ENCODE measurements at places on chromosomes 1 and 21.

GRCh38 chr1:113808450-113809195 is 3.7 kb downstream of the RSBN1 start:
- DNase-seq: no peak

DNA sequence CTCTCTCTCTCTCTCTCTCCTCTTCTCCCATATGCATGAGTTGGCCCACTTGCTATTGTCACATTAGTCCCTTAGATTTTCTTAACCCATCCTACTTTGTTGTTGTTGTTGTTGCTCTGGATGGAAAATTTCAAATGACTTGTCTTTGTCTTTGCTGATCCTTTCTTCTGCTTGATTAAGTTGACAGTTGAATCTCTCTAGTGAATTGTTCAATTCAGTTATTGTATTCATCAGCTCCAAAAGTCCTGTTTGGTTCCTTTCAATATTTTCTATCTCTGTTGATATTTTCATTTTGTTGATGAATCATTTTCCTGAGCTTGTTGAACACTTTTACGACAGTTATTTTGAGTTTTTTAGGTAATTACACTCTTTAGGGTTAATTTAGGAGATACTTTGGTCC is 18.8 kb upstream of the SLC35D1 start:
- DNase-seq: no peak

GRCh38 chr1:244163861-244164510 is 112.9 kb downstream of the ZBTB18 start:
- no peak for DNase-seq

- no peak for DNase-seq
These were observed 51.6 kb downstream of the PDE4B start for GRCh38 chr1:65844296-65844695.

GRCh38 chr21:29148530-29148929 is 18.1 kb downstream of the MAP3K7CL start:
- DNase-seq: no peak

GRCh38 chr1:48017716-48018115 is 20.5 kb upstream of the TRABD2B start:
- no peak for DNase-seq

GRCh38 chr1:41006942-41007865 is 14.3 kb downstream of the SLFNL1 start:
- DNase-seq: no peak

GRCh38 chr1:192808163-192808517 is 699 bp upstream of the RGS2 start:
- DNase-seq: no peak

- peak; percentile 38 for DNase-seq
These were observed 209.7 kb upstream of the VAMP3 start for GRCh38 chr1:7561331-7561921.

DNA sequence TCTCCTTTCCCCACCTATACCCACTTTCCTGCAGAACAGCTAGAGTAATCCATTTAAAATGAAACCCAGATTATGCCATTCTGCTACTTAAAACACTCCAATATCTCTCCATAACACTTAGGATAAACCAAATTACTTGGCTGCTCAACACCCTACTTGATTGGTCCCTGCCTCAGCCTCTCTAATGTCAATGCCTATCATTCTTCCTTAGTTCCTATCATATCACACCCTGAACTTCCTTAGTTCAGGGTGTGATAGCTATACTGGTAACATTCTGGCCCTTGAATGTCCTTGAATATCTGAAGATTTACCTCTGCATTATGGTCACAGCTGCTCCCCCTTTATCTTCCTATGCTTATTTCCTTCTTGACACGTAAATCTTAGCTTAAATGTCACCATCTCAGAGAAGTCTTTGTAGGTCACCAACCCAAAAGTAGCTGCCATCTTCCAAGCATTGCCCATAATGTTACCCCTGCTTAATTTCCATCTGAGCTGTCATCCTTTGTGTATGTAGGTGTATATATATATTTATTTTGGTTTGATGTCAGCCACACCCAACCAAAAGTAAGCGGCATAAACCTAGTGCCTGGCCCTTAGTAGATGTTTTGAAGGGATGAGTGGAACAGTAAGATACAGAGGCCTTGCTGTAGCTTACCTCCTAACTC is 379.8 kb downstream of the PTPRC start:
- DNase-seq: no peak

DNA sequence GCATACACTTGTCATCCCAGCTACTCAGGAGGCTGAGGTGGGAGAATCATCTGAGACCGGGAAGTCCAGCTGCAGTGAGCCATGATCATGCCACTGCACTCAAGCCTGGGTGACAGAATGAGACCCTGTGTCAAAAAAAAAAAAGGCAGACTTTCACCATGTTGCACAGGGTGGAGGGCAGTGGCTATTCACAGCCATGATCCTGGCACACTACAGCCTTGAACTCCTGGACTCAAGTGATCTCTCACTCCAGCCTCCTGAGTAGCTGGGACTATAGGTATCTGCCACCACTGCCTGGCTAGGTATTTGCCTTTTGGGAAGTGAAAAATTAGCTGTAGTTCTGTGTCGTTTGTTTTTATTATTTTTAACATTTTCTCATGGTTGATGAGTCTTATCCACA is 19.1 kb downstream of the SPATA45 start:
- DNase-seq: no peak

GRCh38 chr21:27636656-27637055 is 669.8 kb upstream of the ADAMTS5 start:
- DNase-seq: no peak

DNA sequence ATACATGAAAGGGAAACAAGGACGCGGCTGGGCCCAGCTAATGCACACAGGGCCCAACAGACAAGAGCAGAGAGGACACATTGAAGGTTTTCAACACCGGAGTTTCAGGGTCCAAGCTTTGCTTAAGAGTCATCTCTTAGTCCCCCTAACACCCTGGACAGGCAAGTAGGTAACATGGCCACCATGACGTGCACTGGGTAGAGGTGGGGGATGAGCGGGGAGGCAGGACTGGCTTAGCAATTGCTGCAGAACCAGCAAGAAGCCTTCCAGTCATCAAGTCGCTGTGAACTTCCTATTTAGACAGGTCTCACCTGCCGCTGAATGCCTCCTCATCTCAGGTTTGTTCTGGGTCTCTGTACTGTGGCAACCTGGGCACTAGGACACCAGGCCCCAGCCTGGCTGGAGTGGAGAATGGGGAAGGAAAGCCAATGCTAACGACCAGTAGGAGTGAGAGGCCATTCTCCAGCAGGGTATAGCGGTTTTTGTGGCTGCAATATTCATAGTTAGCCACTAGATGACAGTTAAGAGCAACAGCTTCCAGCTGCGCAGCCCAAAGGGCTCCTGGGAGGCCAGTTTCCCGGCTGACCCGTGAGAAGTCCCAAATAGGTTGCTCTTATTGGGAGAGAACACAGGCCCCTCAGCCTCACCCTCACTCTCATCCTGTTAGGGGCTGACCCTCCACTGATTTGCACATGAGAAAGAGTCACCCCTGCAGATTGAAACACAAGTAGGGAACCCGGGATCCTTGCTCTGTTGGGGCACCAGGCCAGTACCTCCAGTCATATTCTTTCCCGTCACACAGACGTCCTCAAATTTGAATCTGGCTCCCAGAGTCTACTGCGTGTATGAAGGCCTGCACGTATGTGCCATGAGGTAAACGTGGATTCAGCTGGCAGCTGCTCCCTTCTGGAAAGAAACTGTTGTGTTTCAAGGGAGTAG is 6.0 kb upstream of the PIGC start:
- DNase-seq: peak; percentile 57

DNA sequence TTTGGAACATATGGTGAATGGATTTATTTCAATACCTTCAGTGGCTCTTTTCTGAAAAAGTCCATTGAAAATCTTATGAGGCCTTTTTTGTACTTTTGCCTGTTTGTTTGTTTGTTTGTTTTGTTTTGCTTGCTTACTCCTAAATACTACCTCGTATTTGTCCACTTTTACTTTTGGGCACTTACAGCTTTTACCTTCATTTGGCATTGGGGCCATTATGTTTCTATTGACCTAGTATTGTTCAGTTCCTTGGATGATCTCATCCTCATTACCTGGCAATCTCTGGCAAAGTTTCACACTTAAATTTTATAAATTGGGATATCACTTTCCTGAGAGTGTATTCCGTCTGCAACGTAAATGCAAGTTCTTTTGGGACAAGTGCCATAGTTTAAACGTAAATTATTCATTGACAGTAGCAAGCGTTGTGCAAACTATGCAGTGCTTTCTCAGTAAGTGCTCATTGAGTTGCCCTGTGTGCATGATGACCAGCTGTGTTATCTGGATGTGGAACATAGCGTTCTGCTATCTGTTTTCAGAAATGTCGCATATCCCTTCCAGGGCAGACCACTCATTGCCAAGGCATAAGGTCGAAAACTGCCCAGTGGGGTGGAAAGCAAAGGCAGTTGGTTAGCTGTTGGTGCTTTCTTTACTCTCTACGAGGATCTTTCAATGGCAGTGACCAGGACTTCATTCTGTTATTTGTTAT is 51.1 kb downstream of the LRRC8D start:
- DNase-seq: no peak

- DNase-seq: no peak
These were observed 24.5 kb downstream of the OSCP1 start for GRCh38 chr1:36425791-36426190.

- peak; percentile 66 for DNase-seq
These were observed 45.2 kb downstream of the CAMK2N1 start for GRCh38 chr1:20440785-20441200.

- DNase-seq: no peak
These were observed 21.1 kb upstream of the PDE9A start for GRCh38 chr21:42632336-42632751.

- no peak for DNase-seq
These were observed 161.5 kb downstream of the ADSS2 start for GRCh38 chr1:244289991-244290785.

GRCh38 chr1:218587900-218588299 is 242.8 kb downstream of the TGFB2 start:
- no peak for DNase-seq

DNA sequence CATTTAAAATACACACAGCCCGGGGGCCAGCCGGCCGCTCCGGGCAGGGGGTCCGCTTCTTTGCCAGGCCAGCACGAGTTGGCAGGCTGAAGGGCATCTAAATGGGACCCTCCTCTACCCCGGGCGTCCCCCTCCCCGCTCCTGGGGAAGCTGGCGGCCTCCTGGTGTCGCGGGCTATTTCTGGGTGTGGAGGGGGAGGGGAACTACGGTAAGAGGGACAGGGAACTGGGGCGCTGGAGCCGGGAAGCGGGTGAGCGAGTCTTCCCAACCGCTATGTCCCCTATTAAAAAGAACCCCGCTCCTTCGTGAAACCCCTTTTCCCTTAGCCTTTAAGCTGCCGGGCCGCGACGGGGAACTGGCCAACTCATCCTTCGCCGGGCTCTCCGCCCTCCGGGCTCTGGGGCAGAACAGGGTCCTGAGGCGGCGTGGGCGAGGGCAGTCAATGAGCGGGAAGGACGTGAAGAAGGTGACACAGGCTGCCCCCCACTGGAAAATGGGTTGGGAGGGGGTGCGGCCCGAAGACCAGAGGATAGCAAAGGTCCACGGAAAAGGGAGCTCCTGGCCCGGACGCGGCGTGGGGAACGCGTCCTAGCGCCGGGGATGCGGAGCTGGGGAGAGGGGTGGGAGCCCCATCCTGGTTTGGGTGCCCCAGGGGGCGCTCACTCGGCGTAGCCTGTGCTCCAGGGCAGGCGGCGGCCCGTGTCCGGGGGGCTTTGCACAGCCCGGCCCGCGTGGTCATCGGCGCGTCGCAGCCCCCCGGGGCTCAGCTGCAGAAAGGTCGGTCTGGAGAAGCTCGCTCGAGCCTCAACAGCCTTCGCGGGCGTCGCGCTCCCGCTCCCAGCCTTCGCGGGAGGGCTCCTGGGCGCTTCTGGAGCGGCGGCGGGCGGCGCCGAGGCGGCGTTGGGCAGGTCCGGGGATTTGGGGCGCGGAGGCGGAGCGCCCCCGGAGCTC is 544 bp downstream of the PPM1J start:
- peak; percentile 51 for DNase-seq

DNA sequence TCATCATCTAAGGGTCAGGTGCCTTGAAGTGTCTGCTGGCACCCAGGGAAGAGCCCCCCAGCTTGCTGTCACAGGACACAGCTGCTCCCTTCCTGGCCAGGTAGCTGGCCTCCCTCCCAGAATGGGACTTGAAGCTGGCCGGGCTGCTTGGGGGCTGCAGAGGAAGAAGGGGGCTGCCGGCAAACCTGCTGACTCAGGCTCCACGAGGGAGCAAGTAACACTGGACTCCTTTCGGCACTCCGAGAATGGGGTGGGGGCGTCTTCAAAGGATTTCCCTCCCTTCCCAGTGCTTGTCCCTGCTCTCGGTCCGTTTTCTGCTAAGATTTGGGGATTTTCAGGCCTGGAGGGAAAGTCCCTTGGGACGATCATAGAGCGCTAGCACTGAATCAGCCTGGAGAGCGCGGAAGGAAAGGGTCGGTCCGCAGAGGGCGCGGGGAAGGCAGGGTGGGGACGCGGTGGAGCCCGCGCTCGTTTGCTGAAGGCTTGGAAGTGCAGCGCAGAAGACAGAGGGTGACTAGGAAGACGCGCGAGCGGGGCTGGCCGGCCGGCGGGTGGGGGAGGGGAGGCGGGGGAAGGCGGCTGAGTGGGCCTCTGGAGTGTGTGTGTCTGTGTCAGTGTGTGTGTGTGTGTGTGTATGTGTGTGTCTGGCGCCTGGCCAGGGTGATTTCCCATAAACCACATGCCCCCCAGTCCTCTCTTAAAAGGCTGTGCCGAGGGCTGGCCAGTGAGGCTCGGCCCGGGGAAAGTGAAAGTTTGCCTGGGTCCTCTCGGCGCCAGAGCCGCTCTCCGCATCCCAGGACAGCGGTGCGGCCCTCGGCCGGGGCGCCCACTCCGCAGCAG is at the start of gene CSF1:
TSS of gene CSF1 (plus strand) at position 727 of the 840 bp plus-strand sequence. CDS start 175 bp downstream, outside the sequence.
- DNase-seq: peak; percentile 80

All from activated T-cell treated with anti-CD3 and anti-CD28 coated beads, Interleukin-2, amount 50 U/mL, for 48 hours (primary cell).